Left hindlimb (tissue), 1 donor: ENCODE measurements at places on chromosomes 4 and X.

DNA sequence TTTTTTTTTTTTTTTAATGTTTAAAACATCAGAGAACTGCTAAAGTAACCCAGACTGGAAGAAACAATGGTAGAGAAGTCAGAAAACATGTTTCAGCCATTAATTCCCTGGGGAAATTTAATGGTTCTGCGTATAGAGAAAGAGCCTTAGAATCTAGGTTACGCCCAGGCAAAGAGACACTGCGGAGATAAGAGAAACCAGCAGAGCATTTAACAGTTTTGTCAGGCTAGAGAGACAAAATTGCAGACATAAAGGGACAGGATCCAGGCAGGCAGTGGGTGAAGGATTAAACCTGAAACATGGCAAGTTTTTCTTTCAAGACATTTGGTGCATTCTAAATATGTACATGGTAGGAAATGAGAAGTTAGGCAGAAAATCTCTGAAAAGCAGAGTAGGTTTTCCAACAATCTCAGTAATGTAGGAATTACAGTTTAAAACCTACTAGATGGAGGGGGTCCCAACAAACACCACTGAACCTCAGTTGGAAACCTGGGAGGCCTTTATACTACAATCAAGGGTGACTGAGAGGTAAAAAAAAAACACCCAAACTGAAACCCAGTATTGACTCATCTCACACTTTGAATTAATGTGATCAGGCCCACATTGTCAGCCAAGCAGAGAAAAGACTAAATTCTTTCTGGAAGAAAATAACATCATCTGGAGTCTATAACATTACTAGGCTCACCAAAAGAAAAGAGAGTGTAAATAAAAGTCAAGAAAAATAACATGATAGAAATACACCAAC, 254.2 kb upstream of the NWD2 start:
- no peak for DNase-seq

- DNase-seq = no peak
Measured at GRCh38 chrX:136047969-136048368, 62.7 kb downstream of the SLC9A6 start.

DNA sequence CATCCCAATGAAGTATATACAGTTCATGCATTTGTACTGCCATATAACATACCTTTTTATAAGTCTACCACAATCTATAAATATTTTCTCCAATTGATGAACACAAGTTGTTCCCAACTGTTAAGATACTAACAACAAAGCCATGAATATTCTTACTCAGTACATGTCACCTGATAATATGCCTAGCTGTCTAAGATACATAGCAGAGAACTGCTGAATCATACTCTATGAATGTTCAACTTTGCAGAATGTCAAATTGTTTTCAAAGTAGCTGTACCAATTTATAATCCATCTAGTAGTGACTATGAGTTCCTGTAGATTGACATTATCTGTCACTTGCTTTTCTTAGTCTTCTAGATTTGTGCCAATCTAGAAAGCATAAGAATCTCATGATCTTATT, 84.9 kb downstream of the RAB28 start:
- DNase-seq = no peak

DNA sequence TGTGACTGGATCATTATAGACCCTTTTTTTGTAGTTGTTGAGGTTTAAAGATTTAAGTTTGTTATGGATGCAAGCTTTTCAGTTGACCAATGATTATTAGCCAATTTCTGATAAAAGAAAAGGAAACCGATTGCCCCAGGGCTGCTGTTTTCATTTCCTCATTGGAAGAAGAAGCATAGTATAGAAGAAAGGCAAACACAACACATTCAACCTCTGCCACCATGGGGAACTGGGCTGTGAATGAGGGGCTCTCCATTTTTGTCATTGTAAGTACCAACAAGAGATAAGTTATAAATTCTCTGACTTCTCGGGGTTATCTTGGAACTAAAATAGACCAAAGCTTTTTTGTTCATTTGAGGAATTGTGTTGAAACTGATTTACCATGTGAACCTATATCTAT, at the start of gene CYBB:
TSS of gene CYBB (plus strand) at position 203 of the 400 bp plus-strand sequence. CDS start at position 222, 19 bp downstream.
- no peak for DNase-seq

DNA sequence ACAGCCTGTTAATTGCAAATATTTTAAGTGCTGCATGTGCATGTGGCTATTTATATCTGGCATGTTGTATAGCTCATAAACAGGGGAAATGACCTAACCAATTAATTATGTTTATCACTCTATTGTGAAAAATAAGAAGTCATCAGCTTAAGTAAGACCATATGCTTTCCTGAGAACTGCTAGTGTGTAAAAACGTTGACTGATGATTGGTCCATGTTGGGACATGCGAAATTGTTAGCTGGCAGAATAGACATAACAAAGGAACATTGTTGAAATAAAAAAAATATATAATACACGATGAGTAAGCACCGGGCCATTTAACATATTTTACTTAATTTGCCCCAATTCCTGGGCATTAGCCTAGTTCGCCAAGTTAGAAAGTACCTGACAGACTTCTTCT, 207.5 kb downstream of the ANK2 start:
- no peak for DNase-seq
